ENCODE measurements at places on chromosomes 5 and 9.

DNA sequence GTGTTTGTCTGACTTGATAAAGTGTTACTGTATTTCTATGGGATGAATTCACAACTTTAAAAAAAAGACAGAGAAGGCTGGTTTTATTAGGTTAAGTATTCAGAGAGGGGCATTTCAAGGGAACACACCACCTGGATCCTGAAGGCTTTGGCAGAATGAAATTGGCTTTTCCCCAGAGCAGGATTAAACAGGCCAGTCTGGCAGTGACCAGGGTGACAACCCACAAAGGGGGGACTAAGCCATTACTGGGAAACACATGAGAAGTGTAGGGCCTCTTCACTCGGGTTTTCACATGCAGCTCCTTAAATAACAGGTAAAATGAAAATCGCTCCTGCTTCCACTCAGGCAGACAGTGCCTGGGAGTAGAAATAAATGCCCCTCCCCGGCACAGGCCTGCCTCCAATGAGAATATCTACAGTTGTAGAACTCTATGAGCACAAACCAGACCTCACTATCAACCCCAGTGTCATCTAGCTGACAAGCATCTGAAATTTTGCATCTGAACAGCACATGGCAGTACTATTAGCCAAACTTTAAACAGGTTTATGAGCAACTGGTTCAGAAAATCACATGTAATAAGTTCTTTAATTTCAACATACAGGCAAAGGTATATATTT is 85.8 kb downstream of the LHFPL2 start:
- DNase-seq, result no peak

- DNase-seq, result no peak
Observed at GRCh38 chr5:131279204-131279603, 15.4 kb downstream of the CDC42SE2 start.

- DNase-seq, result no peak
Observed at GRCh38 chr5:172632346-172633092, 8.5 kb upstream of the NEURL1B start.

DNA sequence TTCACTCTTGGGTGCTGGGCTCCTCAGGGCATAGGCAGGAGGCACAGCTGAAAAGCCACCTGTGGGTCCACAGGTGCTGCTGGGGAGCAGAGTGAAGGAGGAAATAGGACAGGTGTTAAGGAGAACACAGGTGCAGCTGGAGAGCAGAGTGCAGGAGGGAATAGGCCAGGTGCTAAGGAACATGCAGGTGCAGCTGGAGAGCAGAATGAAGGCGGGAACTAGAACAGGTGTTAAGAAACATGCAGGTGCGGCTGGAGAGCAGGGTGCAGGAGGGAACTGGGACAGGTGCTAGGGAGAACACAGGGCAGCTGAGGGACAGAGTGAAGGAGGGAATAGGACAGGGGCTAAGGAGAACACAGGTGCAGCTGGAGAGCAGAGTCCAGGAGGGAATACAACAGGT is 43.8 kb upstream of the PLEKHG4B start:
- DNase-seq, result no peak

GRCh38 chr9:33851301-33851700 is 34.3 kb downstream of the UBE2R2 start:
- no peak for DNase-seq

DNA sequence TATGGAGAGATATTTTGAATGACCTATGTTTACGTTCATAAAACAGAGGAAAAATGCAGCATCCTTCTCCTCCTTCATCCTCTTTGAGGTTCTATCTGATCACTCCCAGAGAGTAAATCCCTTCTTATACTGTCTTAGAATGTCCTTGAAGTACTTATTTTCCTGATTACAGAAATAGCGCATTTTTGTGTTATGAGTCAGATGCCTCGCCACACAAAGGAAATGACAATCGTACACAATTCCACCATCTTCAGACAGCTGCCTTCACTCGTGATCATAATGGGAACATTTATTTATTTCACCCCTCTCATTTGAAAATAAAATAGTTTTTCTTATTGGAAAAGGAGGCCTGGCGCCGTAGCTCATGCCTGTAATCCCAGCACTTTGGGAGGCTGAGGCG is 2.4 kb upstream of the GLT6D1 start:
- DNase-seq, result no peak

DNA sequence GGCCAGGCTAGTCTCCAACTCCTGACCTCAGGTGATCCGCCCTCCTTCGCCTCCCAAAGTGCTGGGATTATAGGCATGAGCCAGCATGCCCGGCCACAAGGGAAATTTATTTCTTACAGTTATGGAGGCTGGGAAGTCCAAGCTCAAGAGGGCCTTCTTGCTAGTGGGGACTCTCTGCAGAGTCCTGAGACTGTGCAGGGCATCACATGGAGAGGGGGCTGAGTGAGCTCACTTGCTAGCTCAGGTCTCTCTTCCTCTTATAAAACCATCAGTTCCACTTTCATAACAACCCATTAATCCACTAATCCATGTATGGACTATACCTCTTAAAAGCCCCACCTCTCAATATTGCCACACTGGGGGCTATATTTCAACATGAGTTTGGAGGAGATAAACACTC is 5.1 kb upstream of the SPIN1 start:
- no peak for DNase-seq
